SW480 (cell line): ENCODE measurements at places on chromosomes 4 and X.

DNA sequence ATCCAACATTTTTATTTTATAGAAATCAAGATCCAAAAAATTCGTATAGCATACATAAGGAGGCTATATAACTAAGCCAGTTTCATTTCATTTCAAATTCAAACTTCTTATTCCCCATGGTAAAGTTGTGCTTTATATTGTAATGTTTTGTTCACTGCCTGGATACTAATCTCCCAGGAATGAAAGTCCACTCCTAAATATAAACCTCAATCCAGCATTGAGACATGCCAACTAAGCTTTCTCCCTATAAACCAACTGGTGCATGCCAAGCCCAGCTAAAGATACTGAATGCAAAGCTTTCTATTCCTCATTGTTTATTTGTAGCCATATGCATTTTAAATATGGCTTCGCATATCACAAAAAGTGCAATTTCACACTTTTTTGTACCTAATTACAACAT, 63.8 kb upstream of the INPP4B start:
- no peak for DNase-seq

- DNase-seq: no peak
Observed at GRCh38 chr4:179195887-179196286, 1753.7 kb upstream of the AGA start.

DNA sequence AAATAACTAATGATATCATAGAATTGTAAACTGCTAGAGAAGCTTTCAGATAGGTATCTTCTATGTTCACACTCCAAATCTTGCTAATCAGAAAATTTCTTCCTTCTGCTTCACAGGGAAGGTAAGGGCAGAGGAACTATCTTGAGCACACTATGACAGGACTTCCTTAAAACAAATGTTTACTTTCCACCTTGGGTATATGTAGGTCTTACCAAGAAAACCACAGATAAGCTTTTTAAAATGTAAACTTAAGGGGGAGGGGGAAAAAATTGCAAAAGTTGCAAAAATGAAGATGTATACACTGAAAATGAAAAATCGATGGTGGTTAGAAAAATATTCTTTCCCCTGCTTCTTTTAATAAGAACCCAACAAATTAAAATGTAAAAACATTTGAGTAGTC, 30.9 kb downstream of the YTHDC1 start:
- no peak for DNase-seq

GRCh38 chr4:53018471-53018870, 156.4 kb downstream of the RASL11B start:
- no peak for DNase-seq
